ENCODE measurements at places on chromosomes 3 and 15.

- no peak for DNase-seq
Observed at GRCh38 chr3:149374793-149375500, 2.5 kb downstream of the TM4SF1 start.

GRCh38 chr3:23856286-23856685 lies 50.5 kb downstream of the UBE2E1 start:
- peak; percentile 46 for DNase-seq

GRCh38 chr3:12922306-12922705 lies 80.9 kb upstream of the RPL32 start:
- DNase-seq, result no peak

DNA sequence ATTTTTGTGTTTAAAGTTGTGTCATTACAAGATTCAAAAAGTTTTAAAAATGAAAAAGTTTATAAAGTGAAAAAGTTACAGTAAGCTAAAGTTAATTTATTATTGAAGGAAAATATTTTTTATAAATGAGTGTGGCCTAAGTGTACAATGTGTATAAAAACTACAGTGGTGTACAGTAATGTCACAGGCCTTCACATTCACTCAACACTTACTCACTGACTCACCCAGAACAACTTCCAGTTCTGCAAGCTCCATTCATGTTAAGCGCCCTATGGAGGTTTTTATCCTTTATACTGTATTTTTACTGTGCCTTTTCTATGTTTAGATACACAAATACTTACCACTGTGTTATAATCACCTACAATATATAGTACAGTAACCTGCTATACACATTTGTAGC lies 76.3 kb downstream of the DTWD1 start:
- DNase-seq, result peak; percentile 65

- DNase-seq, result no peak
Observed at GRCh38 chr15:77622209-77622933, 10.3 kb downstream of the LINGO1 start.

GRCh38 chr3:123749711-123750110 lies 134.4 kb downstream of the MYLK start:
- peak; percentile 94 for DNase-seq

DNA sequence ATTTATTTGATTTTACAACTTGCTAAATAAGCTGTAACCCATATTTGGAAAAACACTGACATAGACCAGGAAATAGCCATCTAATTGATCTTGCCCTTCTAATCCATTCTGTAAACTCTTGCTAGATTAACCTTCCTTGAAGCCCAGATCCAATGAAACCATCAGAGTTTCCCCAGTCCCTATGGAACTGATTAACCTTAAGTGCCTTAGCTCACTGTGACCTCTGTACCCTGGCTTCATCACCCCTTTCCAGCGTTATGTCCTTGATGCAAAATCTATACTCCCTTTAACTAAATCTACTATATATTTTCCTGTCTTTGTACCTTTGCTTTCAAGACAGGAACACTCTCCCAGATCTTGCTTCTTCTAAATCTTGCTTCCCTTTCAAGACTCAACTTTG lies 42.9 kb upstream of the CADPS start:
- DNase-seq, result no peak
